Activated CD4-positive, alpha-beta T cell treated with anti-CD3 and anti-CD28 coated beads, Interleukin-2, amount 10 ng/mL, durations not matched to agents 24 days and 14 days (primary cell): ENCODE measurements at places on chromosomes 5 and 9. TPM values are rescaled to one million over a fixed set of nuclear protein-coding genes. Genes with fewer than 3 reads are reported as not detected.

- DNase-seq = no peak
These were observed 555.3 kb upstream of the ARRDC3 start for GRCh38 chr5:91938441-91938840.

- no peak for DNase-seq
These were observed 86.5 kb downstream of the MTRR start for GRCh38 chr5:7955476-7955875.

GRCh38 chr9:7115606-7116005, 357.8 kb downstream of the KDM4C start:
- DNase-seq = no peak

GRCh38 chr5:140345919-140346347, 470 bp downstream of the HBEGF start:
- DNase-seq = no peak

SYK gene
- 0.05 and 0.16 TPM in 2 replicates for total RNA-seq

DNA sequence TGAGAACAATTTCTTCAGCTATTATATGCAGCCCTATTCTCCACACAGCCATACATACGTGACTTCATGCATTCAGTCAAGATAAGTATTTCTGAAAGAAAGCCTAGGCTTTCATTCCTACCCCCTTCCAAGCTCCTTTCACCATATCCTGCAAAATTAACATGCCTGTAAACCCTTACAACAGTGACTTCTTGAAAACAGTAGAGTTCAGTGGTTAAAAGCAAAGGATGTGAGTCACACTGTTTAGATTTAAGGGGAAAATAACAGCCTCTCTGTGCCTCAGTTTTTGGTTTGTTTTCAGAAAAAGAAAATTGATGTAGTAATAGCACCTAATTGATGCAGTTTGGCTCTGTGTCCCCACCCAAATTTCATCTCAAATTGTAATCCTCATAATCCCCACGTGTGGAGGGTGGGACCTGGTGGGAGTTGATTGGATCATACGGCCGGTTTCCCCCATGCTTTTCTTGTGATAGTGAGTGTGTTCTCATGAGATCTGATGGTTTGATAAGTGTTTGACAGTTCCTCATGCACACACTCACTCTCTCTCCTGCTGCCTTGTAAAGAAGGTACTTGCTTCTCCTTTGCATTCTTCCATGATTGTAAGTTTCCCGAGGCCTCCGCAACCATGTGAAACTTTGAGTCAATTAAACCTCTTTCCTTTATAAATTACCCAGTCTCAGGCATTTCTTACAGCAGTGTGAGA, 264.8 kb downstream of the CETN3 start:
- DNase-seq = no peak

DNA sequence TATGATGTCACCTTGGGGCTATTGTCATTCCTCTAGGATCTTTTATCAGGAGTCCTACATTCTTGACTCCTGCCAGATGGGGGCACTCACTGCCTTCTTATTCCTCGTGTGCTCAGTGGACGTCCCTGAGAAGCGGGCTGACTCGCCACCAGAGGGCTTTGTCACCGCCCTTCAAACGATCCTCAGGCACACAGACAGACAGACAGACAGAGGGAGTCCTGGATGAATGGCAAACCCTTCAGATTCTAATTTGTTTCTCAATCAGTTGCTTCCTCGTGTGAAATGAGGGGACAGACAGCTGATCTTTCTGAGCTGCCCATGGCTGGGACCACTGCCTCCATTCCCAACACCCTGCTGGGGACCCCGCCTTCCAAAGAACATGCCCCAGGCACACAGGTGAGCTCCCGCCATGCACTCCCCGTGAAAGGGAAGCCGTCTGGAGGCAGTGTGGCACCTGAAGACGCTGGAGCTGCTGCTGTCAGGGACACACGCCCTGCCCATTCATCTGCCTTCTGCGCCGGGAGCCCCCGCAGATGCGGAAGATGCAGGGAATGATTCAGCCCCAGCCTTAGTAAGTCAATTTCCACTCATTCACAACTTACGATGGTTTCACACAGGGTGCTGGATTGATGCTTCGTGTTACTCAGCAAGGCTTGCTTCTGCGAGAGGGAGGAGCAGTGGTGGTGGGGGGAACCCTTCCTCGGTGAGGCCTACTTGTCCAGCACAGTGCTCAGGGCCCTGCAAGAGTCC, 24.9 kb upstream of the SH3PXD2B start:
- peak; percentile 85 for DNase-seq

GRCh38 chr5:90612919-90613318, 54.3 kb downstream of the ADGRV1 start:
- no peak for DNase-seq

- DNase-seq = no peak
These were observed 6.1 kb upstream of the PTGS1 start for GRCh38 chr9:122364783-122365150.
